ENCODE measurements at places on chromosomes 6 and 20.

DNA sequence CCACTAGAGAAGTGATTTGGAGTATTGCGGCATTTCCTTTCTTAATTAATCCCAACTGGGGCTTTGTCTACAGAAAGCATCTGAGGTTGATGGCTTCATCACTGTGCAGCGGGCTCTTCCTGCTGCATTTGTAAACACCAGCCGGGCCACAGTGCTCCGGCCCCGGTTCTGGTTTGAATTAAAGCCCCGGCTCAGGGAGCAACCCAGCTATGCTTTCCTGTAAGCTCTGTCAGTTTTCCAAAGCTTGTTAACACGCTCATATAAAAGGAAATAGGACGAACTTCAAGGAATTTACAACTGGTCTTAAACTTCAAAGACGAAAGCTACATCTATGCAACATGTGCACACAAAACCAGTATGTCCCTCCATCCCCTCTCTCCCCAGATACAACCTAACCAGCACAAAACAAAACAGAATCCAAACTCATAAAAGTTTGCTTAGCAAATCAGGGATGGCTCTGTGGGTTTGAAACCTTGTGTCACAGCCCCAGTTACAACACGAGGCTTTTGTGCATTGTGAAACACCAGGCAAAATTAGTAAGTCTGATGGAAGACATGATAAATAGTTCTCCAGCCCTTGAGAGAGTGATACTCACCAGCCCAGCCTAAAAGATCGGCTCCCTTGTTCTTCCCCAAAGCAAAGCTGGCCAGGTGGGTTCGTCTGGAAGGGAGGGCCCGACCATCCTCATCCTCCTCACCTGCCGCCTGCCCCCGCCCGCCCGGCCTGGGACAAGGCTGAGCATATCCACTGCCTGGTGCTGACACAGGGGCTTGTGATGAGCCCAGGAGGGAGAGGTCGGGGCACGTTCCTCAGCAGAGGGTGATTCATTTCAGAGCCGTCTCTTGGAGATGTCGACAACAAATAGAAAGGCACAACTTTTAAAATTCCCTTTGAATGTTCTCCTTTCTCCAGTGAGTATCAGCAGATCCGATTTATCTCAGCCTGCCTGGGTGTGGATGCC, 197.9 kb downstream of the TFAP2C start:
- peaks cover 41% of the 10 kb centered on the region for H3K27me3 ChIP-seq
- H3K4me1 ChIP-seq, result no peaks in the 10 kb centered on the region
- peak; percentile 25 for DNase-seq
- no peaks in the 10 kb centered on the region for H3K36me3 ChIP-seq
- no peak overlapping the region for H3K27ac ChIP-seq

- no peaks in the 10 kb centered on the region for H3K36me3 ChIP-seq
- DNase-seq, result no peak
- no peaks in the 10 kb centered on the region for H3K4me1 ChIP-seq
- no peaks in the 10 kb centered on the region for H3K27me3 ChIP-seq
- no peak overlapping the region for H3K27ac ChIP-seq
- H3K4me3 ChIP-seq, result no peak overlapping the region
These were observed 14.3 kb upstream of the ELOVL2 start for GRCh38 chr6:11058406-11058805.

- H3K36me3 ChIP-seq, result no peaks in the 10 kb centered on the region
- H3K27me3 ChIP-seq, result no peaks in the 10 kb centered on the region
- H3K4me3 ChIP-seq, result no peak overlapping the region
- no peaks in the 10 kb centered on the region for H3K4me1 ChIP-seq
- DNase-seq, result no peak
- H3K27ac ChIP-seq, result no peak overlapping the region
These were observed 537.7 kb downstream of the KIF16B start for GRCh38 chr20:16035576-16035975.

- H3K27ac ChIP-seq, result no peak overlapping the region
- H3K36me3 ChIP-seq, result no peaks in the 10 kb centered on the region
- H3K4me3 ChIP-seq, result no peak overlapping the region
- DNase-seq, result no peak
- H3K27me3 ChIP-seq, result no peaks in the 10 kb centered on the region
These were observed 209.3 kb upstream of the CST7 start for GRCh38 chr20:24739746-24740145.

DNA sequence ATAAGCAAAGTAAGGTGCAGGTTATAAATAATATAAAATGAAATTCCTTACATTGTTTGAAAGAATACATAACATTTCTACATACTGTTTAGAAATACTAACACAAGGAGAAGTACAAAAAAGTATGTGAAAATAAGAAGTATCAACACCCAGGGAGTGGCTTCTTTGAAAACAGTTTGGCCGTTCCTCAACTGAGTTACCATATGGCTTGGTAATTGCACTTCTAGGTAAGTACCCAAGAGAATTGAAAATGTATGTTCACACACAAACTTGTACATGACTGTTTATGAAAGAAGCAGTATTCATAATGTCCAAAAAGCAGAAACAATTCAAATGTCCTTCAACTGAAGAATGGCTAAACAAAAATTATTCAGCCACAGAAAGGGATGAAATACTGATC, 30.7 kb downstream of the PAK5 start:
- no peak for DNase-seq
- no peaks in the 10 kb centered on the region for H3K27me3 ChIP-seq
- no peak overlapping the region for H3K27ac ChIP-seq
- H3K4me1 ChIP-seq, result no peaks in the 10 kb centered on the region

GRCh38 chr20:13325033-13325432, 104.0 kb downstream of the ISM1 start:
- no peak for DNase-seq
- H3K36me3 ChIP-seq, result no peaks in the 10 kb centered on the region
- no peaks in the 10 kb centered on the region for H3K27me3 ChIP-seq
- H3K27ac ChIP-seq, result no peak overlapping the region

- H3K4me3 ChIP-seq, result no peak overlapping the region
- H3K27me3 ChIP-seq, result no peaks in the 10 kb centered on the region
- H3K4me1 ChIP-seq, result no peaks in the 10 kb centered on the region
These were observed 13.7 kb downstream of the CRNKL1 start for GRCh38 chr20:20038586-20038985.

DNA sequence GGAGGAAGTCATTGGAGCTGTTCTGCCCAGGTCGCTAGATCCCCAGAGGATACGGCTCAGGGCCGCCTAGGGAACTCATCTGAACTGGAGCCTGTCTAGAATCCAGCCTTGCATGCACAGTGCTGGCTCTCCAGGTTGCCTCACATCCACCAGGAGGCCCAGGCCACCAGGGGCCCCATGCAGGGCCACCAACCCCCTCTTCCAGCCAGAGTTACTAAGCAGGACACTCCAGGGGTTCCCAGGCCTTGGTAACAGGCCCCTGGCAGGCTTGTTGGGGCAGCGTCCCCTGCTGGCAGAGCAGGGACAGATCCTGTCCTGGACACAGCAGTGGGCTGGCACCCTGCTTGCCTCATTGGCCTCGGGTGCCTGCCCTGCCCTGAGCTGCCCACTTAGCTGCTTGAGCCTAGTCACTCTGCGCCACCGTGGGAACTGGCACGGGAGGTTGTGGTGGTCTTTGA, 35.3 kb downstream of the EFCAB8 start:
- H3K27ac ChIP-seq, result no peak overlapping the region
- no peak for DNase-seq
- H3K4me1 ChIP-seq, result peaks cover 5% of the 10 kb centered on the region
- H3K36me3 ChIP-seq, result no peaks in the 10 kb centered on the region
- no peak overlapping the region for H3K4me3 ChIP-seq

DNA sequence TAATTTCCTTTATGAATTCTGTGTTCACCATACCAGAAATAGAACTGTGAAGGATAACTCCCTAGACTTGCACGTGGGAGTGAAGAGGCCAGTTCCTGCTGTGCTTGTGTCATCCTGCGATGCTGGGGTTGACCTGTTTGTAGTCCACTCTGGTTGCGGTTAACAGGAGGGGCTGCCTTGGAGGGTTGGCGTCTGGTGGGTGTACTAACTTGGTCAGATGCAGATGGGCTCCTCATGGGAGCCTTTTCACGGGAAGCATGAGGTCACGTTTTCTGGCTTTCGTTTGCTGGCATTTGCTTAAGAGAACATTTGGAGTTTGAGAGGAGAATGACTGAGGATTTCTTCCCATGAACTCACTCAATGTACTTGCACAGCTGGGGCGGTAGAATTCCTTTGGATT, 41.2 kb downstream of the IGF2R start:
- H3K27ac ChIP-seq, result peak overlapping the region; percentile 87
- DNase-seq, result peak; percentile 98
- H3K4me3 ChIP-seq, result no peak overlapping the region
- no peaks in the 10 kb centered on the region for H3K27me3 ChIP-seq
- H3K4me1 ChIP-seq, result peaks cover 18% of the 10 kb centered on the region

DNA sequence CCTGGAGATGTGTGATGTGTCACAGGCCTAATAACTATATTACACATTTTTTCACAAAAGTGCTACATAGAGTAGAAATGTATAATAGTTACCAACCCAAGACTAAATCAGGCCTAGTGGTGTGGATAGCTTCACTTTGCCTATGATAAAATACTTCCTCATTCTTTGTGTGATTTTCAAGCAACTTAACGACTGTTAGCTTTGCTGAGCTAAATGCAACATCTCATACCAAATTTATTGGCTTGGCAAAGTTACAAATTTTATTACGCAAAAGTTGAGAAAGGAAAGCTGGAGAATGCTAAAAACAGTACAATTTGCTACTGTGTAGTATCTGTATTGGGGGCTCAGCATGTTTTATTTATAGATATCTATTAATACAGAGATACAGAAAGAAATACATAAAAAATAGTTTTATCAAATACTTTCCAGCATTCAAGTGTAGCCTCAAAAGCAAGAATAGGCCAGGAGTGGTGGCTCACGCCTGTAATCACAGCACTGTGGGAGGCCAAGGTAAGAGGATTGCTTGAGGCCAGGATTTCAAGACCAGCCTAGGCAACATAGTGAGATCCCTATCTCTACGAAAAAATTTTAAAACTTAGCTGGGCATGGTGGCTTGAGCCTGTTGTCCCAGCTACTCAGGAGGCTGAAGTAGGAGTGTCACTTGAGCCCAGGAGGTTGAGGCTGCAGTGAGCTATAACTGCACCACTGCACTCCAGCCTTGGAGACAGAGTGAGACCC, 3.6 kb upstream of the EDN1 start:
- H3K4me1 ChIP-seq, result peaks cover 8% of the 10 kb centered on the region
- H3K4me3 ChIP-seq, result no peak overlapping the region
- no peak for DNase-seq
- no peaks in the 10 kb centered on the region for H3K36me3 ChIP-seq

GRCh38 chr6:131741688-131742393, 31.0 kb upstream of the CTAGE9 start:
- no peaks in the 10 kb centered on the region for H3K27me3 ChIP-seq
- H3K27ac ChIP-seq, result no peak overlapping the region
- H3K4me1 ChIP-seq, result no peaks in the 10 kb centered on the region
- DNase-seq, result no peak
- no peaks in the 10 kb centered on the region for H3K36me3 ChIP-seq

GRCh38 chr6:30814146-30815040, 69.9 kb upstream of the DDR1 start:
- H3K4me3 ChIP-seq, result no peak overlapping the region
- no peak overlapping the region for H3K27ac ChIP-seq
- no peaks in the 10 kb centered on the region for H3K36me3 ChIP-seq

- no peaks in the 10 kb centered on the region for H3K27me3 ChIP-seq
- H3K4me1 ChIP-seq, result peaks cover 2% of the 10 kb centered on the region
- no peaks in the 10 kb centered on the region for H3K36me3 ChIP-seq
These were observed 215.1 kb downstream of the PACRG start for GRCh38 chr6:162942866-162943265.

DNA sequence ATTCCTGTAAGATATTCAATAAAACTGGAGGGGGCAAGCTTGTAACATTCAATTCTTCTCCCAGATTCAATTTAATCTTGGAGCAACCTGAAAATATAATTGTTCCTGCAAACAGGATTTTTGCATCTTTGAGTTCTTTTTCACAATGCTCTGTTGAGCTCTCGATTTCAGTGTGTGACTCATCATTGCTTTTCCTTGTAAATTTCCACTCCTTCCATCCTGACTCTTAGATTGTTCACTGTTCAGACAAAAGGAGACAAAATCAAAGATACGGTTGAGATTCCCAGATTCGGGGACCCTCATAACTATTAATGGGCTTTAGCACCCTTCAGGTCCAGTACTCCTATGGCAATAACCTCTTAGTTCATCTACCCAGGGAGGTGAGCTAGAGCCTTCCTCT, 571.9 kb upstream of the CHD6 start:
- peak; percentile 7 for DNase-seq
- H3K4me1 ChIP-seq, result no peaks in the 10 kb centered on the region
- no peak overlapping the region for H3K4me3 ChIP-seq
- no peak overlapping the region for H3K27ac ChIP-seq

DNA sequence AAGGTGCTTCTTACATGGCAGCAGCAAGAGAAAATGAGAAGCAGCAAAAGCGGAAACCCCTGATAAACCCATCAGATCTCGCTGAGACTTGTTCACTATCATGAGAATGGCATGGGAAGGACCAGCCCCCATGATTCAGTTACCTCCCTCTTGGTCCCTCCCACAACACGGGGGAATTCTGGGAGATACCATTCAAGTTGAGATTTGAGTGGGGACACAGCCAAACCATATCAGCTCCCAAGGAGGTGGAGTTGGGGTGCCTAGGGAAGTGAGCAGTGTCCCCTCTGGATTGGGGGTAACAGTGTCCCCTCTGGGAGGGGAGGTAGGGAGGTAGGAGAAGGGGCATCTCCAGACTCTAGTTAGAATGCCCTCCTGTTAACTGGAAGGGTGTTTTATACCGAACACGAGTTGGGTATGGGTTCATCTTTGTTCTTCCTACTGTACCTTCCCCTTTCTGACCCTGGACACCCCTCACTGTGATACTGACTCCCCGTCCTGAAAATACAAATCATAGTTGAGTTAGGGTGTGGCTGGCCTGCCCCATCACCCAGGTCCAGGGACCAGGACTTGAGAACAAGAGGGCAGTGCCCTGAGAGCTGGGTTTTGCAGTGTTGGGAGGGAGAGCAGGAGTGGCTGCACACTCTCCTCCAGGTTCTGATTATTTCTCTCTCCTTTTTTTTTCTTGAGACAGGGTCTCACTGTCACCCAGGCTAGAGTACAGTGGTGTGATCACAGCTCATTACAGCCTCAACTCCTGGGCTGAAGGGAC, 62.0 kb downstream of the EFCAB8 start:
- H3K4me3 ChIP-seq, result no peak overlapping the region
- no peak overlapping the region for H3K27ac ChIP-seq
- H3K27me3 ChIP-seq, result peaks cover 2% of the 10 kb centered on the region
- DNase-seq, result no peak
- no peaks in the 10 kb centered on the region for H3K36me3 ChIP-seq
- H3K4me1 ChIP-seq, result no peaks in the 10 kb centered on the region

DNA sequence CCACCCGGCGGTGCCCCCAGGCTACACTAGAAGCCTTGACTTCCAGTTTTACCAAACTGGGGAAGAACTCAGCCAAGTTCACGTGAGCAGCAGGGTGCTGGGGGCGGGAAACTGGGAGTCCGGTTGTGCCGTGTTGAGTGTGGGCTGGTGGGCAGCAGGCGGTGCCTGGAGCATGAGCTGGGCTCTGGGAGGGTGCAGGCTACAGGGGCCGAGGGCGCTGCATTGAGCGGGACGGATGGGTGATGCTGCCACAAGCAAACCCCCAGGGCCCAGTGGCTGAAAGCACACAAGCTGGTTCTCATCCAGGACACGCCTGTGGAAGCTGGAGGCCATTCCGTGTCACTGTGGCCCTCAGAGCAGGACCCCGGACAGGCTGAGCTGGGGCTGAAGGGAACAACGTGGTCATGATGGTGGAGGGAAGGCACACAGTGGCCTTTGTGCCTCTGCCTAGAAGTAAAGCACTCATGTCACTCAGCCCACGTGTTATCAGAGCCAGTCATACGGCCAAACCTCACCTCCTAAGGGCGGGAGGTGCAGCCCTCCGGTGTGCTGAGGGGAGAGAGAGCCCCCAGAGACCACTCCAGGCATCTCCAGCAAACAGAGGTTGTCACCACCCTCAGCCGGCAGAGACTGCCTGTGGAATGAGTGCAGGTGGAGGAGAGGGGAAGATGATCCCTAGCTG, 29.5 kb downstream of the RBM38 start:
- H3K27ac ChIP-seq, result no peak overlapping the region
- H3K36me3 ChIP-seq, result no peaks in the 10 kb centered on the region
- H3K4me1 ChIP-seq, result peaks cover 14% of the 10 kb centered on the region
- H3K27me3 ChIP-seq, result no peaks in the 10 kb centered on the region
